Posterior cingulate gyrus (tissue), 11 donors: ENCODE measurements at places on chromosomes 1 and 21.

GRCh38 chr1:232524056-232524455, 105.9 kb downstream of the SIPA1L2 start:
- no peak for DNase-seq

DNA sequence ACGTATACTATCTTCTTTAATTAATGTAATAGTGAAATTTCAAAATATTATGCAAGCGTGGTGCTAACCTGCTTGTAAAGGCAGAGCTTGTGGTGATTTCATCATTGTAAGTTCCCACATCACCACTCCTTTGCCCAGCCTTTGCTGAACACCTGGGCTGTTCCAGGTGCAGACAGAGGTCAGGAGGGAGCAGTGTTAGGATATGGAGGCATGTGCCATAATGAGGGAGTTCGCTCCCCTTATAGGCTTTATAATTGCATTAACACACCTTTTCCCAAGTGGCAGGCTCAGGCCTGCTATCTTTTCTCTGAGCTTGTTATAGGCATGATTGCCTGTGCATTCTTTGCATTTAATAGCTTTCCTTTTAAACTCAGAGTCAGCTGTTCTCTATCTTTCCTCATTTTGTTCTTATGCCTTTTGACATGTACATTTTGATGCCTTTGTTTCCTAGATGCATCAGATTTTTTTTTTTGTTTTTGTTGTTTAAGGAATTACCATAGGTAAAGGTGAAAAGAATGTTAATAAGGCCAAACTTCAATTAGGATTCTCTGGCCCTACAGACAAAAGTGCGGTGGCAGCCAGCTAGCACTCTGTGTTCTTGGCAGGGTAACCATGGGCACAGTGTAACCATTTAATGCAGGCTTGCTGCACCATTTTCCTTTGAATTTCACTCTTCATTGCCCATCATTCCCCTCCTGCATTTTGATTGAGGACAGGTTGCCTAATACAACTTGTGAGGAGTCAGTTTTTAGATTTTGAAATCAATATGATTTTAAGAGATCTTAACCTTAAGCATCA, 12.6 kb downstream of the NPL start:
- DNase-seq = no peak

GRCh38 chr1:101240041-101240430, 3.2 kb downstream of the S1PR1 start:
- no peak for DNase-seq

DNA sequence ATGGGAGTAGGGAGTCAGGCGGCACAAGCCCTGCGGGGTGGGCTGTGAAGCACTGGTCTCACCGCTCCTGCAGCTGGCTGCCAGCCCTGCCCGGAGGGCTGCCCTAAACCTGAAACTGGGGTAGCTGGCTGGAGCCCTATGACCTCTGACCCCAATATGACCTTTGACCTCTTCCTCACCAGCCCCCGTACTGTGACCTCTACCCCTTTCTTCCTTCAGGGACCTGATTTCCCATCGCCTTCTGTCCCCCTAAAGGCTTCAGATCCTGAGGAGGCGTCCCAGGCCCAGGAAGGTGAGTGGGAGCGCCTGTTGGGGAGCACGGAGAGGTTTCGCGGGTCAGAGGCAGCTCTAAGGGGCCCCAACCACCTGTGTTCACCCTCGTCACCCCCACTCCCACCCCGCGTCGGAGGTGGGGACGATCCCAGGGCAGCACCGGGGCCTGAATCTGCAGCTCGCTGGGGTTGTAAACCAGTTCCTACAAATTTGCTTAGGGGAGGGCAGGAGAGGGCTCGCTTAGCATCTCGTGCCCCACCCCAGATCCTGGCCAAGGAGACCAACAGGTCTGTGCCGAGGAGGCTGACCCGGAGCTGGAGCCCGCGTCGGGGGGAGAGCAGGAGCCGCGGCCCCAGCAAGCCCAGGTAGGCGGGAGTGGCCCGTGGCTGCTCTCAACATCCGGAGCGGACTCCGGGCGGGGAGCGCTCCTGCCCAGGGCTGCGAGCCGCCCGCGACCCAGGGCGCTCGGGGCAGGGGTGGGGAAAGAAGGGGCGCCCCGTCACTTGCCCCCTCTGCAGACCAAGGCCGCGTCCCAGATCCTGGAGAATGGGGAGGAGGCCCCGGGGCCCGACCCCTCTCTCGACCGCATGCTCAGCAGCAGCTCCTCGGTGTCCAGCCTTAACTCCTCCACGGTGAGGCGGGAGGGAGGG, 7.3 kb downstream of the SYTL1 start:
- no peak for DNase-seq

GRCh38 chr1:155241069-155241679, 14.1 kb downstream of the ENTREP3 start:
- peak; percentile 96 for DNase-seq

GRCh38 chr21:25942135-25942534, 207.4 kb downstream of the GABPA start:
- DNase-seq = no peak

GRCh38 chr1:235972311-235972689, 92.6 kb downstream of the NID1 start:
- DNase-seq = no peak

DNA sequence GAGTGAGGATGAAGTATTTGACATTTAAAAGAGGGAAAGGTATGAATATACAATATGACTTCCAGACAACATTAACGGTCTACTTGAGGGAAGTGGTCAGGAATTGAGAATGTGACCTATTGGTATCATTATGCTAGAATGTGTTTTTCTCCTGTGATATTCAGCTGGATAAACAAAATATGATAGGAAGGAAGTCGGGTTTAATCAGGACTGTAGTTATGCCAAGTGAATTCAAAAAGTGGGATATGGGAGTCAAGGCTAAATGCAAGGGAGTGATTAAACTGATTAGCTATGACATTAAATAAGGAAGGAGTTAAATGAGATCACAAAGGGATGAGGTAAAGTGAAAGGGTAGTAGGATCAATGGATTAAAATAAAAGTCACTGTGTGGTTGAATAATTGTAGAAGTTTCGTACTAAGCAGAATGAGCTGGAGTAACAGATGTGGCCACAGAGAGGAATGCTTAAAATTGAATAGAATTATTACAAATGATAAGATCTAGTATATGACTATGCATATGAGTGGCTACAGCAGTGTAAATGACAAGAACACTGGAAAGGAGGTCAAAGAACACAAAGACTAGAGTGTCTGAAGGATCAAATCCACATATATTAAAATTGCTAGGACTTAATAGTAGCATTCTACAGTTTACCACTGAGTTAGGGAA, 62.5 kb downstream of the TRIM33 start:
- DNase-seq = no peak

GRCh38 chr1:29211086-29212030, 19.4 kb downstream of the MECR start:
- no peak for DNase-seq

DNA sequence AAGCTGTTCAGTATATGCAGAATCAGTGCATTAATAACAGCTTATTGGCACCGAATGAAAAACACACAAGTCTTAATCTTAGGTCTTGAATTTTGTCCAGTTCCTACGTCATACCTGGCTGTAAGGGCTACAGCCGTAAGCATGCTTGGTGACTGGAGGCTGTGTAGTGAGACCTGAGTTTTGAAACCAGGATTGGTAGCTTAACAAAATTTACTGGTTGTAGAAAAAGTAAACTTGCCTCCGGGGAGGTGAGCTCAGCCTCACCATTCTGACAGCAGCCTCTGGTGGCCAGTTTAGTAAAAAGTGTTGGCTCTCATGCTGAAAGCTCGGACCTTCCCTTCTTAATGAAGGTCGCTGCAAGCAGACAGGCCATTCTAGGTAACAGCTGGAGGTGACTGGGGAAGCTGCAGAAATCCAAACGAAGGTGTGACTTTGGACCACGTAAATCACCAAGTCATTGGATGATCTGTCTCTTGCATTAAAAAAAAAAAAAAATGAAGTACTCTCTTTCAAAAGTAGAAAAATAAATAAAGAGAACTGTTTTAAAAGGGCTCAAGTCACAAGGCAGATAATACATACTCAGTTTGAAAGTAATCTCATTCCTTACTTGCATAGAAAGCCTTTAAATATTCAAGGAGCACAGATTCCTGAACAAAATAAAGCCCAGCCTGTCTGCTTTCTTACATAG, 48.9 kb downstream of the HLCS start:
- DNase-seq = peak; percentile 26

GRCh38 chr1:239952348-239953308, 139.1 kb upstream of the FMN2 start:
- DNase-seq = no peak

- DNase-seq = no peak
Measured at GRCh38 chr1:44418022-44418673, 13.1 kb downstream of the RNF220 start.

DNA sequence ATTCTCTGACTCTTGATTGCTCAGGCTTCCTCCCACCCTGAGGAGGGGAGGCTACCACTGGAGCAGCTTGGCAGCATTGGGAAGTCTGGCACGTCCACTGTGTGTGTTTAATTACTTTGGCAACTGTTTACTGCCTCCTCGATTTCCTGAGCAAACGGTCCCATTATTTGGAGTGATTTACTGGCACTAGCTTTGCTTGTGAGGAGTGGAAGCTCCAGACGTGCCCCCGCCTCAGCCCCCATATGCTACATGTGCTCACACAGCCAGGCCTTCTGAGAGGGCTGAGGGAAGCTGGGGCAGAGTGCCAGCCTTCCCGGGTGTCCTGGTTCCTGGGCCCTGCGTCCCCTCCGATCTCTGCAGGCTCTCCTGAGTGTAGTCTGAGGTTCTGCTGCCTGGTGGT, 306.2 kb downstream of the PTPRU start:
- no peak for DNase-seq

GRCh38 chr1:243903041-243903440, 53.0 kb upstream of the AKT3 start:
- DNase-seq = no peak

GRCh38 chr1:219359126-219359525, 185.4 kb downstream of the LYPLAL1 start:
- DNase-seq = no peak

GRCh38 chr1:219152751-219153150, 20.9 kb upstream of the LYPLAL1 start:
- no peak for DNase-seq

GRCh38 chr1:20887246-20887645, 100.1 kb upstream of the HP1BP3 start:
- no peak for DNase-seq

- peak; percentile 31 for DNase-seq
Measured at GRCh38 chr1:35929730-35930592, 944 bp upstream of the AGO3 start.

- no peak for DNase-seq
Measured at GRCh38 chr21:30340714-30341573, 3.5 kb upstream of the KRTAP27-1 start.

- no peak for DNase-seq
Measured at GRCh38 chr1:75423616-75424015, 187.3 kb downstream of the SLC44A5 start.

- no peak for DNase-seq
Measured at GRCh38 chr1:208332774-208333126, 88.6 kb upstream of the PLXNA2 start.
